Mucosa of gallbladder (tissue), 1 donor: ENCODE measurements at places on chromosomes 7 and 10.
A peak's percentile ranks its signal among the peaks of the same experiment; 100 is the strongest.

DNA sequence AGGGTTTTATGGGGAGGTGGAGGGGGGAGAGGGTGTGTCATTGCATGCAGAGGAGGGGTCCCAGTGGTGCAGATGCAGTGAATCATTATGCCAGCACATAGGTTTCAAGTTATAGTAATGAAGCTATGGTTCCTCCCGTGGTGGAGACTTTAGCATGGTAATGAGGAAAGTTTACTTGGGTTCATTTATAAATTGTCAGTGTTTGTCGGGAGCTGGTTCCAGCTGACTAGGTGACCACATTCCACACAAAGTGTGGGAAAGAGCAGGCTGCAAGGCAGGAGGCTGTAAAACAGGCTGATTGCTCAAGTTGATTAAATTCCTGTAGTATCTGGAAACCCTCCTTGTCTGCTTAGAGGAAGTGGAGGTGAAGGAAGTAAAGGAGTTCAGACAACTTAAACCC is 78.9 kb downstream of the SRI start:
- DNase-seq = no peak

DNA sequence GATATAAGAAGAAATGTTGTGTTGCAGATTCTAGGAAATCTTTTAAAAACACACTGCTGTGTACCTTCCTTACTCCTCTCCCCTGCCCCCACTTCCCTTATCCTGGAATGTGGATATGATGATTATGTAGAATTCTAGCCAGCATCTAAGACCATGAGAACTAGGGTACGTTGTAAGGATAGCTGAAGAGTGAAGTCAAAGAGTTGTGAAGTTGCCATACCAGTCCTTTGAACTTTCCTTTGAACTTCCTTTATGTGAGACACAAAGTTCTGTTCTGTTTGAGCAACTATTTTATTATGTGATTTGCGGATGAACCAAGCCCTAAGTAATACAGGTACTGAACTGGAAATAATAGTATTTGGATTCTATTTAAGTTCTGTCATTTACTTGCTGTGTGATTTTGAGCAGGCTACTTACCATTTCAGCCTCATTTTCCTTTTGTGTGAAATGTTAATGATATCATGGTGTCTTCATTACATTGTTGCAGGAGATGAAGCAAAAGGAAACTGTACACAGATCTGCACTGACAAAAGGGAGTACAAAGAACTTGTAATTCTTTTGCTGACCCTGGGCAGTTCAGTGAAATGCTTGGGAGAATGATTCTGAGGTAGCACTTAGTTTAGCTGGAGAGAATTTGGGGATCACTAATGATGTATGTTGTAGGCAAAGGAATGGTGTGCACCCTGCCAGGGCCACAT is 31.4 kb downstream of the RPA3 start:
- no peak for DNase-seq

- DNase-seq = no peak
These were observed 10.8 kb downstream of the KCNH2 start for GRCh38 chr7:150967349-150967748.

GRCh38 chr10:110568055-110568735 is 700 bp downstream of the SMC3 start:
- DNase-seq = peak; percentile 11

DNA sequence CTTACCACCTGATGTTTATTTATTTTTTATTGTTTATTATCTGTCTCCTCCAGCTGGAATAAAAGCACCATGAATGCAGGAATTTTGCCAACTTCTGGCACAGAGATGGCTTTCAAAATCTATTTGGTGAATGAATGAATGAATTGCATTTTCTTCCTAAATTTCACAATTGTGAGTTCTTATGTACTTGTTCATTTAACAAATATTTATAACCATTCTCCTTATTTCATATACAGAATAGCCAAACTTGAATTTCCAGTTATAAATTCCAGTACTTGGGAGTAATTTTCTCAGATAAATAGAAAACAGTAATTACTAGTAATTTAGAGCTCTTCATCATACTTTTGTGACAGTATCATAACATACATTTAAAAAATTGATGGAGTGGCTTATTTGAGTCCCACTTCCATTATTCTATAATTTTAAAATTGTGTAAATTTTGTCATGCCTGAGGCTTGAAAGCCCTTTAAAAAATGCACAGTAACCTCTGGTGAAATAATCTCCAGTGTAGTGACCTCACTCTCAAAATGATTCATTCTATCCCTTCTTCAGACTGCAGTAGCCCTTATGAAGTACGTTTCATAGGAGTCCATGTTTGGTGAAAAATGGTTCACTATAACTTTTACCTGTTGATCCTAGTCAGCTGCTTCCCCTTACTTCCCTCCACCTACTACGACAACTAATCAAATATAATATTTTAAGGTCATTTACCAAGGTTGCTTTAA is 40.0 kb upstream of the SRI start:
- DNase-seq = no peak

DNA sequence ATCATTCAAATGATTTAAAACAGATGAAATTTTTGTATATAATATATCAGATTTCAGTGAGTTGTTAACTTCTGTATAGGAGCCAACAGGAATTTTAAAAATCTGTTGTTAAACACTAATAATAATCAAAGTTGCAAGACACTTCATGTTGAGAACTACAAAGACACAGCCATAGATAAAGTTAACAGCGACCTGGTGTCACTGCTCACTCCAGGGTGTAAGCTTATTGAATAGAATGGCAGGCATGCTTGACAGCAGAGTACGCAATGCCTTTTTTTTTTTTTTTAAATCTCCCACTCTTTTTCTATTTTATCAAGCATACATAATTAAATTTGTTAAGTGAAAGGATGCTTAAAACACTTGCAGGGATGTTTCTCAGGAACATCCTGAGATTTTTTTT is 32.0 kb downstream of the PCDH15 start:
- no peak for DNase-seq

GRCh38 chr10:112141292-112141691 is 42.3 kb downstream of the GPAM start:
- no peak for DNase-seq

GRCh38 chr10:91360461-91360860 is 49.7 kb upstream of the HECTD2 start:
- no peak for DNase-seq

GRCh38 chr10:3516923-3517255 is 268.1 kb downstream of the KLF6 start:
- no peak for DNase-seq

GRCh38 chr7:18548534-18548933 is 53.0 kb downstream of the HDAC9 start:
- DNase-seq = no peak

GRCh38 chr7:30465046-30465810 is 13.4 kb downstream of the NOD1 start:
- DNase-seq = no peak

- DNase-seq = no peak
These were observed 129.8 kb upstream of the TMEM229A start for GRCh38 chr7:124162667-124163066.

- DNase-seq = no peak
These were observed 1.1 kb upstream of the SMIM30 start for GRCh38 chr7:113119429-113119828.

DNA sequence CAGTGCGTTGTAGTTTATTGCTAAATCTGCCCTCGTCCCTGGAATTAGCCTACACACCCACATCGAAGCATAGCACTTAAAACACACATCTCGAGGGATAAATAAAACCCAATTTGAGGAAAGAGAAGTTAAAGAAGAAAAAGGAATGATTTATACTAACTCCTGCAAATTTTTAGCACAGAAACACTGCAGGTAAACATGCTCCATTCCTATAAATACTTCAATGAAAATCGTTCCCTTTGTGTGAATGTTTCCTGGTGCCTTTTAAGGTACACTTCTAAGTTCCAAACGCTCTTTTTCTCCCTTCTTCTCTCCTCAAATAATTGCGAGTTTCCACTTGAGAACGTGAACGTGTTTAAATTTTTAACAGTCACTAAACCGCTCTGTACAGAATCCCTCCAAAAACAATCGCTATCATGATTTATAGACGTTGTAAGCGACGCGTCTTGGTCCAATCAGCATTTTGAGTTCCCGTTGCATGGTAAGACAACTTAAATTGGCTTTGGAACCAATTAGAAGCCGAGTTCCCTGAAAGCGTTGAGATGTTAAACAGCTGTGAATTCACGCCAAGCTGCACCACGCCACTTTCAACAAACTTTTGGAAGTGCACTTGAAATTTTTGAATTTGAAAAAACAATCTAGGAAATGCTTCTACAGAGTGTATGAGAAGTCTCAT is 12.5 kb upstream of the EBLN1 start:
- DNase-seq = no peak

DNA sequence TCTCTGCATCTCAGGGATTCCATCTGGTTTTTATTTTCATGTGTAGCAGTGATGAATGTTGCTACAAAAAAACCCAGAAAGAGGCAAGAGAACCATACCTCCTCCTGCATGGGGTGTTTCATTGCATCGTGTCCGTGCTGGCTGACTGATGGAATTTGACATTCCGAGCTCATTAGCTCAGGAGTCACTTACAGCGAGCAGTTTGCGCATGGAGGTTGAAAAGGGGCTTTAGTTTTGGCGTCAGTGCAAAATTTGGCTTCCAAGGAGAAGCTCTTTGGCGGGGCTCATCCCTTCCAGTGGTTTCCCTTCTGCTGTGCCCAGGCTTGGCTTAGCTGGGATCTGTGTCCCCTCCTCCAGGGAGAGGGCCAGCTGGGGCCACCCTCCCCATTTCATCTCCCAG is 25.8 kb downstream of the EMX2 start:
- DNase-seq = no peak

DNA sequence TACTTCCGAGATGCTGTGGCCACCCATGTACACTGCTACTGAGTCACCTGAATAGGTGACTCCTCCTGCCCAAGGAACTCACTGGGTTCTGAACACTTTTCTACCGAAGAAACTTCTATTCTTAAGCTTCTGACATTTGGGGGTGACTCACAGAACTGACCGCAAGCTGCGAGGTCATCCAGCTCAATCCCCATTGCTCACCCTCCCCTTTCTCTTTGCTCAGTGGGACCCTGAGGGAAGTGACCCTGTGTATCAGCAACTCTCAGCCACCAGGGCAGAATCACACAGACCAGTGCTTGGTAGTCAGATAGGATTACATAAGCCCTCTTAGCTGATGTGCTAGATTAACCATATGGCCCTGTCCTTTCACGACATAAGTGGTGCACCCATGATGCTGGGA is 46.3 kb downstream of the INSYN2A start:
- DNase-seq = no peak

GRCh38 chr10:73931767-73932619 is 21.1 kb downstream of the PLAU start:
- DNase-seq = peak; percentile 57

- DNase-seq = no peak
These were observed 115.9 kb upstream of the NFE2L3 start for GRCh38 chr7:26036092-26036491.

DNA sequence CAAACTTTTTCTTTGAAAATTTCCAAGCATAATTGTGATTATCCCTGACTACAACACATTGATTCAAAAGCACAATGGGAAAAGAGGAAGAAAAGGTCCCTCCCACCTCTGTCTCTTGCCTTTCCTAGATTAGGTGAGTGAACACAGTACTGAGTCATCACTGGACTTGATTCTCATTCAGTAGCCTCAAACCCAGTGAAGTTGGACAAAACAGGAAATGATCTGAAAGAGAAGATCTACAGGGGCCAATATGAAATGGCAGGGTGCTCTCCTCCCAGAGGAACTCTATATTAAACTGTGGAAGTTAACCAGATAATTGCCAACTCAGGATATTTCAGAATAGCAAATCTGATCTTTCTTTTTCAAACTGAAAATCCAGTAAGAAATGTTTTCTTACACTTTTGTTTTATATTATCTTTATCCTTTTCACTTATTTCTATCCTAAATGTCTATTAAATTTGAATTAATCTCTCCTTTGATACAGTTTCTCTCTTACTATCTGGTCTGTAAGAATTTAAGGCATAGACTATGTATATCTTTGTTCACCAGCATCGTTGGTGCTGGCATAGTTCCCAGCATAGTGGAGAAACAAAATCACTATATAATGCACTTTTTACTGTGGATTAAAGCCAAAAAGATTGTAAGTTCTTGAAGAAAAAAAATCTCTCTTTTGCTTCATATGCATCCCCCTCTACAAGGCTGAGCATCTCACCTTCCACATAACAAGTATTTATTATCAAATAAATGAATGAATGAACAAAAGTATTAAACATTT is 41.4 kb upstream of the IKZF1 start:
- DNase-seq = no peak

GRCh38 chr7:138538518-138538917 is 78.5 kb downstream of the TRIM24 start:
- no peak for DNase-seq

DNA sequence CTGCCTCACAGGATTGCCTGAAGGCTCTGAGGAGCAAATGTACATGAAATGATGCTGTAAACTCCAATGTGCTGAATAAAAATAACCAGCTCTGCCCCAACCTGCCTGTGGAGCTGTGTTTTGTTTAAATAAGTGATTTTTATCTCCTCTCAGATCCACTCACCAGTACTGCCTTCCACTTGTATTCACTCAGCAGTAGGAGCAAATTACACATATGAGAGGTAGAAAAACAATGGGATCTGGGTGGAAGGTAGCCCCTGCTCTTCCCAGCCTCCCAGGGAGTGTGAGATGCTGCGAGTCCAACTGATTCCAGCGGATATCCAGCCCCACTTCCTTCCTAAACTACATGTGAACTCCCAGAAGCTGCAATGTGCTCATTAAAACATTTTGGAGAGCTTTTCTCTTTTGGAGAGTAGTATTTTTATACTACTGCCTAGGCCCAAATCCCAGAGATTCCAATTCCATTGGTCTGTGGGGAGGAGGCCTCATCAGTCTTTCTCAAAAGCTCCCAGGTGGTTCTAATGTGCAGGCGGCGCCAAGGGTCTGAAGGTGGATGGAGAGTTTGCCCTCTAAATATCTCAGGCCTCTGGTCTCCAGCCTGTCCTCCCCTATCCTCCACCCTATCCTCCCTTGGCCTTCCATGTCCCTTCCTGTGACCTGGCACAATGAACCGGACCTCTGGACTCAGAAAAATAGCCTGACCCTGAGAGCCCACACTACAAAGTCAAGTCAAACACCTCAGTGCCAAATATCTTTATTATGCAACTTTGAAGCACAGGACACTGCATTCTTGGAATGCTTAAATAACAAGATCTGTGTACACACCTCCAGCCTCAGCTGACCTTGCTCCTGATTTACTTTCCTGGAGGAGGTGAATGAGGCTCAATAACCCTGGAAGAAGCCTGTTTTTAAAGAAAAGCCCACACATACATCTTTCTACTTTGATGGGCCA is 46.2 kb downstream of the CPVL start:
- no peak for DNase-seq

DNA sequence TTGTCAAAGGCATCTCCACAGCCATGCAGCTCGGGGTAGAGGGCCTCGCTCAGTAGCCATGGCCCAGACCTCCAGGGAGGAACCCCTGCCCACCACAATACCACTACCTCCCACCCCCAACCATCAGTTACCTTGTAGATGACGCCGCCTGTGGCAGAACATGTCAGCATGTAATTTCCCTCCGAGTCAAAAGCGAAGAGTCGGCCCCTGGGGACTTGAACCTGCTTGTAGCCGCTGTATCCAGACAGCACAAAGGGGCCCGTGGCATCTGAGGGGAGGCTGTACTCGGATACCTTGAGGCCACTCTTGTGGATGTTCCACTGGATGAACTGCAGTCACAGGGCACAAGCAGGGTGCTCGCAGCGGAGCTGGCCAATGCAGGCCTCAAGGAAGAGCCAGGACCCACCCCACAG is 16.3 kb upstream of the CYREN start:
- no peak for DNase-seq

GRCh38 chr7:69761290-69761922 is 163.1 kb downstream of the AUTS2 start:
- DNase-seq = no peak

GRCh38 chr7:129525225-129525862 is 23.0 kb downstream of the SMKR1 start:
- DNase-seq = no peak
